ENCODE measurements at places on chromosomes 7 and 10. TPM values are rescaled to one million over a fixed set of nuclear protein-coding genes. Genes with fewer than 3 reads are reported as not detected.

DNA sequence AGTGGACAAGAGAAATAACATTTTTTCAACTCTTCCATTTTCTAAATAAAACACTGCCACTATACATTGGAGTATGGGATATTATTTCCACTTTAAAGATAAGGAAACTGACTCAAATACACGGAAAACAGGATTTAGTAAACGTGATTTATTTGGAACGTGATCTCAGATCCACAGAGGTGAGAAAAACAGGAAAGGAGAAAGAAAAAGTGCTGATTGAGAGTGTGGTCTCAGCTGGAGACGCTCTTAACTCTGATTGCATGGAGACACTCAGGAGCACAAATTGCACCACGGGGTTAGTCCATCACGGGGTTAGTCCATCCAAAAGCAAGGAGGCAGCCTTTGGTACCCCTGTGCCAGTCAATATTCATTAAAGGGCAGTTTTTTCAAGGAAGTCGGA lies 142.5 kb downstream of the GNAT3 start:
- peak overlapping the region; percentile 87 for H3K27ac ChIP-seq
- no peaks in the 10 kb centered on the region for H3K27me3 ChIP-seq
- no peaks in the 10 kb centered on the region for H3K4me1 ChIP-seq
- DNase-seq, result no peak
- H3K4me3 ChIP-seq, result no peak overlapping the region

DNA sequence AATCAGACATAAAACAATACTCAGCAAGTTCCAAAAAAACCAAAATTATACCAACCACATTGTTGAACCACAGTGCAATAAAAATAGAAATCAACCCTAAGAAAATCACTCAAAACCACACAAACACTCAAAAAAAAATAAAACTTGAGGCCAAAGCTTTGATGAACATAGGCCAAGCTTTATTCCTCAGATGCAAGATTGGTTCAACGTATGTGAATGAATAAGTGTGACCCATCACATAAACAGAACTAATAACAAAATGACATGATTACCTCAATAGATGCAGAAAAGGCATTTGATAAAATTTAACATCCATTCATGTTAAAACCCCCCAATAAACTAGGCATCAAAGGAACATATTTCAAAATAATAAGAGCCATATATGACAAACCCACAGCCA lies 506.1 kb upstream of the FZD8 start:
- no peaks in the 10 kb centered on the region for H3K27me3 ChIP-seq
- no peak overlapping the region for H3K27ac ChIP-seq
- H3K4me1 ChIP-seq, result peaks cover 9% of the 10 kb centered on the region
- DNase-seq, result no peak

DNA sequence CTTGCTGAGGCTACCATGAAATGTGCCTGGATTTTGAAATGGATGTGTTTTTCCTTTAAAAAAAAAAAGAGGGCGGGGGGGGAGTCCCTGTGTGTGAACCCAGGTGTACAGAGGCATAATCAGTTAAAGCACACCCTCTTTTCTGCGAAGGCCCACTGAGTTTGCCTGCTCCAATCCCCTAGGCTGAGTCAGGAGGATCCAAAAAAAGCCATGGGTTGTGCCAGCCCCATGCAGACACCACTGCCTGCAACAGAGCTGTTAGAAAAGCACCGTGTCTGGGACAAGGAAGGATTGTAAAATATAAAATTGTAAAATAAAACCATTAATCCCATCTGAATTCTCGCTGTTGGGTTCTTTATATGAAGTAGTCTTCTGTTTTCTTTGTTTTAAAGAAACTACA lies 217.9 kb downstream of the ADAM12 start:
- no peak for DNase-seq
- H3K4me1 ChIP-seq, result peaks cover 69% of the 10 kb centered on the region
- H3K4me3 ChIP-seq, result peak overlapping the region; percentile 64
- no peaks in the 10 kb centered on the region for H3K36me3 ChIP-seq
- H3K27ac ChIP-seq, result no peak overlapping the region

DNA sequence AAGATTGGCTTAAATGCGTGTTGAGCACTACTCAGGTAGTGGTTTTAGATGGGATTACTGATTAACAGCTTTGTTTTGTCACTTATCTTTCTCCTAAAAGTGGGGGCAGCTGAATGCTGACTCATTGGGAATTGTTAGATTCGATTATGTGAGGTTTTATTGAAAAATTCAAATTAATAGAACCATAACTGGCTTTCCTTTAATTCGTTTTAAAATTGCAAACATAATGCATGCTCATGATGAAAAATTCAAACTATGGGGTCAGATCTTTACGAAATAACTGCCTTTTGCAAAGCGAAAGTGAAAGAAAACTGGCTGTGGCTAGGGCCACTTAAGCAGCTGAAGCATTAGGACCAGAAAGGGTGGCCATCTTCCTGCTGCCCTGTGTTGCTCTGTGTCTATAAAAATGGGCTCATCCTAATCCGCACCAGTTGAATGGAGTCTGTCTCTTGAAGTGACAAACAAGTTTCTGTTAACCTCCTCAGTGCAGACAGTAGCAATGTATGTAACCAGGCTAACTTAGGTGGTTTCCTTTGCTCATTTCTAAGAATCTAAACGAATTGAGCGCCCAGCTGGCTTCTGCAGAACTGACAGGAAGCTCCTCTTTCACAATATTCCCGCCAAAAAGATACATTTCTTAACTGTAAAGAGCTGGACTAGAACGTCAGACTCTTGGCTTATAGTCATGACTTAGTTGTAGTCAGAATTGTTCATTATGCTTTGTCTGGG lies 27.8 kb downstream of the DENND10 start:
- H3K27ac ChIP-seq, result no peak overlapping the region
- DNase-seq, result no peak
- H3K4me1 ChIP-seq, result no peaks in the 10 kb centered on the region

The NUTM2D gene
- total RNA-seq, result 13.0 TPM

The ANKRD1 gene
- not detected for total RNA-seq

- H3K27ac ChIP-seq, result no peak overlapping the region
- no peaks in the 10 kb centered on the region for H3K36me3 ChIP-seq
- DNase-seq, result no peak
- no peak overlapping the region for H3K4me3 ChIP-seq
- H3K4me1 ChIP-seq, result peaks cover 14% of the 10 kb centered on the region
- H3K27me3 ChIP-seq, result no peaks in the 10 kb centered on the region
These were observed 176.2 kb downstream of the PTPRN2 start for GRCh38 chr7:158411232-158411950.

GRCh38 chr10:74813381-74814259 lies 12.8 kb upstream of the KAT6B start:
- H3K4me1 ChIP-seq, result peaks cover 4% of the 10 kb centered on the region
- no peak for DNase-seq
- no peaks in the 10 kb centered on the region for H3K27me3 ChIP-seq
- H3K27ac ChIP-seq, result no peak overlapping the region
- H3K4me3 ChIP-seq, result no peak overlapping the region

- H3K4me3 ChIP-seq, result no peak overlapping the region
- peaks cover 7% of the 10 kb centered on the region for H3K4me1 ChIP-seq
- H3K27me3 ChIP-seq, result no peaks in the 10 kb centered on the region
- no peak for DNase-seq
These were observed 18.5 kb downstream of the CSGALNACT2 start for GRCh38 chr10:43156590-43157341.

GRCh38 chr10:68251151-68251550 lies 19.2 kb upstream of the ATOH7 start:
- no peak for DNase-seq
- H3K4me1 ChIP-seq, result no peaks in the 10 kb centered on the region
- H3K36me3 ChIP-seq, result no peaks in the 10 kb centered on the region
- H3K27ac ChIP-seq, result no peak overlapping the region
- no peak overlapping the region for H3K4me3 ChIP-seq

The OR2A42 gene
- not detected for total RNA-seq

DNA sequence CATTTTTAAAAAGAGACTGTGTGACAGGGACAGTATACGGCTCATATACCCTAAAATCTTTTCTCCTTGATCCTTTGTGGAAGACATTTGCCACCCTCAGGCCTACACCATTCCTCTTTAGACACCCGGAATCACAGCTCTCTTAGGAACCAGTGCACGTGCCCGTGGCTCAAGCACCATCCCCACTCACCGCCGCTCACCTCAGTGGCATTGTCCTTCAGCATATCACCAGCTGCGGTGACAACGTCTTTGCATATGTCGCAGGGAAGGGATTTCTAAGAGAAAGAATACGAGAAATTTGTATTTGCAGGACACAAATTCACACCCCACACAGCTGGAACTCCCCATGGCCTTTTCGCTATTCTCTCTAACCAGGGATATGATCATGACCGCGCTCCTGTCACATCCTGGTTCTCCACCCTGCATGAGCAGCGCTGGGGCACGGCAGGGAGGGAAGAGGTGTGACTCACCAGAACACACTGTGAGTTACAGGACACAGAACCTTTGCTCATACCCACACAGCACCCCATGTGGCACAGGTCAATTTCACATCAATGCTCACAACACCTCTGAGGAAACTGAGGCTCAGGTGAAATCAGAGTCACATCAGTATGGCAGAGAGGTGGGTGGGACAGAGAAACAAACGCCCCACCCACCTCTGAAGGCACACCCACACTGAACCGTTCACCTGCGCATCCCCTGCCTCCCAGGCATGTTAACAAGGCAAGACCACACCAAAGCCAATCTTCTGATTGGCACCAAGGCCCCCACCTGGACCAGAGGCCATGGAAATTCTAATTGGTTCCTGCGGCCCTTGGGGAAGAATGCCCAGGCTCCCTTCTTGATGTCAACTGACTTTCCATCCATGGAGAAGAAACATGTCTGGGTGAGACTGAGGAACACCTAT lies 19.2 kb downstream of the PSAP start:
- H3K36me3 ChIP-seq, result peaks cover 13% of the 10 kb centered on the region
- DNase-seq, result no peak
- H3K27ac ChIP-seq, result no peak overlapping the region
- H3K27me3 ChIP-seq, result no peaks in the 10 kb centered on the region
- peaks cover 18% of the 10 kb centered on the region for H3K4me1 ChIP-seq

DNA sequence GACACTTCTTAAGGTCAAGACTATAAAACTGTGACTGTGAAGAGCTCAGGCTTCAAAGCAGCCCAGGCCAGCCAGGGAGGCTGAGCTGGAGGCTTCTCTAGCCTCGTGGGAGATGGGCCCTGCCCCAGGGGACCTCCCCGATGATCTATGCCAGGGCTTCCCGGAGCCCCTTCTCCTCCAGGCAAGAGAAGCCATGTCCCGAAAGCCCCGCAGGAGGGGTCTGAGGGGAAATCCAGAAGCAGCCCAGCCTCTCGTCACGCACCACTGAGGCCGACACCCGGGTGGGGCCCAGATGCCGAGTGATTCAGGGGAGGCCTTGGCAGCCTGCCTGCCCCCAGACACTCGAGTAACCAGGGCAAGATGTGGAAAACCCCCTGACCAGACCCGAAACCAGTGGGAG lies 63.7 kb downstream of the PROSER2 start:
- H3K27ac ChIP-seq, result no peak overlapping the region
- no peak for DNase-seq
- H3K36me3 ChIP-seq, result no peaks in the 10 kb centered on the region
- no peak overlapping the region for H3K4me3 ChIP-seq
- no peaks in the 10 kb centered on the region for H3K27me3 ChIP-seq

GRCh38 chr7:130417213-130417612 lies 23.6 kb downstream of the CEP41 start:
- peaks cover 48% of the 10 kb centered on the region for H3K4me1 ChIP-seq
- no peaks in the 10 kb centered on the region for H3K27me3 ChIP-seq
- peak overlapping the region; percentile 91 for H3K27ac ChIP-seq
- no peak overlapping the region for H3K4me3 ChIP-seq
- H3K36me3 ChIP-seq, result no peaks in the 10 kb centered on the region

DNA sequence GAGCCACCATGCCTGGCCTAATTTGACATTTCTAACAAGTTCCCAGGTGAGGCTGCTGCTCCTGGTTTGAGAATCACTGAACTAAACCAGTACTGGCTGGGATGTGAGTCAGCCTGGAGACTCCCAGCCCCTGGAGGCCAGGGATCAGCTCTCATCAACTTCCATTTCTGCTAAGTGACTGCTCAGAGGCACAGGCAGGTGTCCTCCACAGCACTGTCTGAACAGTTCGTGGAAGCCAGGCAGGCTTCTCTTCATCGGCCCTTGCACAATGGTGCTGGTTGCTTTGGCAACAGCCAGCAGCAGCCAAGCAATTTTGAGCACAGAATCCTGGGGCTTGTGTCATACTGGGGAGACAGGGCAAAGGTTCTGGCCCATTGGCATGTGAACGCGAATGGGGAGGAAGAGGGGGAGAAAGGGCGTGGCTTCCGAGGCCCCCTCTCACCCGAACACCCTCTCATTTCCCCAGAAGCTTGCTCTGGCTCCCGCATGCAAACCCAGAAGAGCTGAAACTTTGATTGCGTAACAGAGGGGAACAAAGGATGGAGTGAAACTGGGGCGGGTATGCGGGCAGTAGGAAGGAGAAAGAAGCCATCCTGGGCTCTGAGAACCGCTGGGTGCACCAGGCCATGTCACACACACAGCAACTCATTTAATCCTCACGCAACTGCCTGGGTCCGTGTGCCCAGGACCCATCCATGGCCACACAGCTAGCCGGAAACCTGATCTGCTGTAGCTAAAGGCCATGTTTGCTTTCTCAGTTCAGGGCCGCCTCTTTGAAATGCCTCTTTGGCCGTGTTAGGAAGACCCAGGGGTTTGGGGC lies 9.0 kb upstream of the POR start:
- H3K4me1 ChIP-seq, result peaks cover 12% of the 10 kb centered on the region
- peak; percentile 41 for DNase-seq
- H3K36me3 ChIP-seq, result no peaks in the 10 kb centered on the region
- peak overlapping the region; percentile 81 for H3K4me3 ChIP-seq

- H3K36me3 ChIP-seq, result peaks cover 30% of the 10 kb centered on the region
- H3K27me3 ChIP-seq, result no peaks in the 10 kb centered on the region
- no peak overlapping the region for H3K4me3 ChIP-seq
- H3K27ac ChIP-seq, result peak overlapping the region; percentile 58
These were observed 184.6 kb downstream of the FANK1 start for GRCh38 chr10:126080879-126081411.

All from neural crest cell (in vitro differentiated cells).